ENCODE measurements at places on chromosomes 4 and X.

- DNase-seq: no peak
Observed at GRCh38 chr4:19944251-19944650, 307.5 kb upstream of the SLIT2 start.

DNA sequence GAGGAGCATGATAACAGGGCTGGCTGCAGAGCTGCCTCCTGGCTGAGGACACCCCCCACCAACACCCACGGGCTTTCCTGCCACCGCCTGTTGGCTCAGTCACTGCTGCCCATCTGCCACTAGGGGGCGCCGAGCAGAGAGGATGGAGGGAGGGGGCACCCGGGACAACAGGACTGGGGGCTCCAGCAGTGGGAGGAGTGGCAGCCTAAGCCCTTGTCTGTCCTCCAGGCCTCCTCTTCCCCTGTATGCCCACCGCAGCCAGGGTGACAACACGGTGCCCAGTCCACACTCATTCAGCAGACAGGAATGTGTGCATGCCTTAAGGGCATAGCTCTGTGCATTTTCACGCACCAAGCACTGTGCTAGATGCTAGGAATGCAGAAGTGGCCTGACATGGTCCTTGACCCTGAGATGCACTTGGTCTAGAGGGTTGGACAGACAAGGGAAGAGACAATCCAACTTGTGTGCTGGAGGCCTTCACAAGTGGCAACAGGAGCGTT lies 149.9 kb downstream of the AMMECR1 start:
- DNase-seq: peak; percentile 80

DNA sequence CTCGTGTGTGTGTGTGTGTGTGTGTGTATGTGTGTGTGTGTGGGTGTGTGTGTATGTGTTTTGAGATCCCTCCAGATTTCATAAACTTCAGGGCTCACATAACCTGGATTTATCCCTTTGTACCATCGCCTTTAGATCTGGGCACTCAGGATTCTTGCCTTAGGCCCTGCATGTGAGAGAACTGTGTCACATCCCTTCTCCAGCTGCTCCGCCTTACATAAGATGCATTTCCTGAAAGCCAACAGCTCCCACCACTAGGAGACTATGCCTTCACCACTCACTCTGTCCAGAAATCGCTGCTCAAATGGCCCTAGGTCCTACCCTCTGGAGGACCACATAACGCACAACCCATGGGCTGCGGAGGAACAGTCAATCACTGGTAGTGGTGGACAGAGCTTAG lies 348.8 kb downstream of the CCSER1 start:
- peak; percentile 10 for DNase-seq

- no peak for DNase-seq
Observed at GRCh38 chr4:122814426-122814825, 12.2 kb upstream of the FGF2 start.

DNA sequence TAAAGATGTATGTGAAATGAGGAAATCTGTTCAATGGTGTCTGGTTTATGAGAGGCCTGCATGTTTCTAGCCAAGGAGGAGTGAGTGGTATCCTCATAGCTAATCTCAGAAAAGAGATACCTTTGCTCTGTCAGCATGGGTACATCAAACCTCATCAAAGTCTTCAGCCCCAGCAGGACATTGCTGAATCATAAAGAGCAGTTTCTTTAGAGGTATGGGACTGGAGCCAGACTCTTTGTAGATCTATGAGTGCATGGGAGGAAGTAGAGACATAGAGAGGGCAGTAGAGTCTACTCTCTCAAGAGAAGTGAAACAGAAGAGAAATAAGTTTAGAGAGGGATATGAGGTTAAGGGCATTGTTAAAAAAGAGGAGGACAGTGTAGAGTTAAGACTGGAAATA lies 1950.9 kb downstream of the ARAP2 start:
- DNase-seq: no peak

Measured in HEK293T (cell line).